Right renal pelvis (tissue), 4 donors: ENCODE measurements at places on chromosomes 1 and 21.

DNA sequence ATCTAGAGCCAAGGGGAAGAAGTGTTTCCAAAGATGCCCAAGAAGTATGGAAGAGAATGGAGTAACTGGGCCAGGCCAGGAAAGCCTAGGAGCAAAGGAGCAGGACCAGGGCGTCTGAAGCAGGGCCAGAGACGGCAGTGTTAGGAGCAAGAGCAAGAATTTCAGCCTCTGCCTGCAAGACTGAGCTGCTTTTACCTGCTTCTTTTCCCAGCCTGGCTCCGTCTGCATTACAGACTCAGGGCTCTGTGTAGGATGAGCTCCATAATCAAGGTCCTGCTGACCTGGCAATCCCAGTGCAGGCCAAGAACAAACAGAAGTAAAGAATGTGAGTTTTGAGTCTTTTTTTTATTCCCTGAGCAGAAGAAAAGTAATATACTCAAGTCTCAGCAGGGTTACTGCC is 10.1 kb downstream of the FMO1 start:
- no peak for DNase-seq

GRCh38 chr21:35994613-35995012 is 65.7 kb downstream of the SETD4 start:
- DNase-seq = no peak

- no peak for DNase-seq
Observed at GRCh38 chr1:218501161-218501560, 156.0 kb downstream of the TGFB2 start.

GRCh38 chr1:108570128-108570527 is 10.2 kb downstream of the EEIG2 start:
- no peak for DNase-seq

- no peak for DNase-seq
Observed at GRCh38 chr21:46039891-46040660, 57.8 kb upstream of the COL6A2 start.

- DNase-seq = no peak
Observed at GRCh38 chr1:3907031-3907534, 7.0 kb upstream of the C1orf174 start.

GRCh38 chr1:155044812-155045657 is 6.1 kb upstream of the ADAM15 start:
- DNase-seq = no peak

DNA sequence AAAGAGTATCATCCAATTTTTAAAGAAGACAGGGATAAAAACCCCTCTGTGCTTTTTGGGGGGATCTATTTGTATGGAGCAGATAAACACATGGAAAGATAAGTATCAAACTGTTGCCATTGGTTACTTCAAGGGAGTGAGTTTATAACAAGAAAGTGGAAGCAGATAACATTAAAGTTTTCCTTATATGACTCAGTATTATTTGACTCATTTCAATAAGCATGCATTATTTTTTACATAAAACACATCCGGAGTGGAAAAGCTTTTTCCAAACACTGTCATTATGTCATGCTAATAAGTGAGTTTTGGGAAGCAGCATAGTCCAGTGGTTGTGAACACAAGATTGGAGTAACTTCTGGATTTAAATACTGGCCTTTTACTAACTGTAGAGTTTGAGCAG is 452.2 kb downstream of the LTN1 start:
- DNase-seq = no peak

GRCh38 chr1:204641455-204641854 is 44.1 kb downstream of the LRRN2 start:
- DNase-seq = no peak

DNA sequence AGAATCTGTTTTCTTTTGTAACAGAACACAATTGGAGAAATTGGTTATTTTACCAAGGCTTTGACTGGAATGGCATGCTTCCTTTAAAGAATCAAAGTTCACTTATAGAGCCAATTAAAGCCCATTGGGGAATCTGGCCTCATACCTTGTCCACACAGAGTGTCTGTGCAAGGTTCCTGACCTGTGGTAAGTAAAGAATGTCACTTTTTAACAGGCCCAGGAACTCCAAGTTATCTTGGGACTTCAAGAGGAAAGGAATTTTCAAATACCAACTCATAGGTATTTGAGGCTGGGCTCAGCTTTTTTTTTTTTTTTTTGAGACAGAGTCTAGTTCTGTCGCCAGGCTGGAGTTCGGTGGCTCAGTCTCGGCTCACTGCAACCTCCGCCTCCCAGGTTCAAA is 2.3 kb upstream of the CATSPERE start:
- no peak for DNase-seq

DNA sequence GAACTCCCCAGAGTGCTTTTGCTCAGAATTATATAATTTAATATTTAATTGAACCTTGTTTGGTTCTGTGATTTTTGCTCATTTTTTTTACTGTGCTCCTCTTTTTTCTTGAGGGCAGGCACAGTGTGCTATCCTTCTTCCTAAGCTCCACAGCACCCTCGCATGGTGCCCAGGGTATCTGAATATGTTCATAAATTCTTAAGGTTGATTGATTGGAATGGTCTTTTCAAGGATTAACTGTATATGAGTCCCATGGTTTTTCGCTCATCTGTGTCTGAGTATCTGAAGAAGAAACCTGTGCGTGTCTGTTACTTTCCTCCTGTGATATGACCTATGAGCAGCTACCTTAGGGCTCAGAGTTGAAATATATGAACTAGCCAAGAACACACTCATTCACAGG is 393.7 kb downstream of the HLX start:
- no peak for DNase-seq

DNA sequence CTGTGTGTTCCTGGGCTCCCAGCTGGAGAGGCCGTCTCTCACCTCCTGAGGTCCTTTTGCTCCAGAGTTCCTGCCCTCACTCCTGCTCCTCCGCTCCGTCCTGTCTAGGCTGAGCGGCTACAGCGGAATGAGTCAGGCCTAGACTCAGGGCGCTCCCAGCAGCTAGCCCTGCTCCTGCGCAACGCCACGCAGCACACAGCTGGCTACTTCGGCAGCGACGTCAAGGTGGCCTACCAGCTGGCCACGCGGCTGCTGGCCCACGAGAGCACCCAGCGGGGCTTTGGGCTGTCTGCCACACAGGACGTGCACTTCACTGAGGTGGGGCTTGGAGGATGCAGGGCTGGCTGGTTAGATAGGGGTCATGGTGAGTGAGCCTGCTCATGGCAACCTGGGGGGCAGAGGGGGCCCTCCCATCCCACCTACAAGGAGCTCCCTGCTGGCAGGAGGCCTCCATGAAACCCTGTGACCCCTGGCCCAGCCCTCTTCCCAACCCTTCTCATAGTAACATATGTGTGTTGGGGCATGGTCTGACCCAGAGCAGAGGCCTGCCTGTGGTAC is 15.1 kb downstream of the PSRC1 start:
- DNase-seq = no peak

DNA sequence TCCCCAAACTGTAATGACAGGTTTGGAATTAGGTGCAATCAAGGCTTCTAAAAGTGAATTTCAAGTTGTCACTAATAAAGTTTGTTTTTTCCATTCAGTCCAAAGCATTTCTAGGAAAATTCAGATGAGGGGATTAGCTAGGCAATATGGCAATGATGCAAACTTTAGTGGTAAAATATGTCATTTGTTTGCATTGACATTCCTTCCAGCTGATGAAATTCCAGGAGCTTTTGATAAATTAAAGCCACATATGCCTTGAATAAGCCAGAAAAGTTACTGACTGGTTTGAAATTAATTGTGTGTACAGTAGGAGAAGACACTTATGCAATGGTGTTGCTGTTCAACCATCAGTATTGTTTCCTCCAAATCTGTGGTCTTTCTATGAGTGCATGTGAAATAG is 57.8 kb downstream of the MROH9 start:
- no peak for DNase-seq

GRCh38 chr1:156838972-156839371 is 19.9 kb downstream of the INSRR start:
- DNase-seq = no peak

DNA sequence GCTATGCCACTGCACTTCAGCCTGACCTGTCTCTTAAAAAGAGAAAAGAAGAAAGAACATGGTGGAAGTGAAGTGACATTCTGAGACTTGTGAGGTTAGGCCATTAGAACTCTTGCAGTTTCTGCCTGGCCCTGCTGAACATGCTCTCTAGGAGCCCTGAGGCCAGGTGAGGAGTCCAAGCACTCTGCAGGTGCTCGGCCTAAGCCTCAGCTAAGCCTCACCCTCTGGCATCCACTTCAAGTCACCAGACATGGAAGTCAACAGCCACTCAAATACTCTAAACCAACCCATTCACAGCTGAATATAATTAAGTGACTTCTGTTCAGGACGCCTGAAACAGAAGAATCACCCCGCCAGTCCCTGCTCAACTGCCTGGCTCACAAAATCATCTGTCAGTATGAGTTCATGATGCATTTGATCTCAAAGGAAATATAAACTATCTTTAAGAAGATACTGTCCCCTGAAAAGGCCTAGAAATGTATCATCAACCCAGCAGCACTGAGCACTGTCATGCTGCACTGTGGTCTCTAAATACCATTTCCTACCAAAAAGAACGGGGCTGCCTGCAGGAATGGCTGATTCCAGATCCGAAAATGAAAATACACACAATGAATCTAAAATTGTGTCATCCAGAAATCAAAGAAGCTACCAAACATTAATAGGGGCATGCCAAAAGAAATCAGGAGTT is 118.8 kb downstream of the PSMG1 start:
- no peak for DNase-seq

GRCh38 chr1:94636624-94637023 is 95.1 kb upstream of the F3 start:
- no peak for DNase-seq

GRCh38 chr1:152189657-152190442 is 30.8 kb upstream of the RPTN start:
- DNase-seq = peak; percentile 28

DNA sequence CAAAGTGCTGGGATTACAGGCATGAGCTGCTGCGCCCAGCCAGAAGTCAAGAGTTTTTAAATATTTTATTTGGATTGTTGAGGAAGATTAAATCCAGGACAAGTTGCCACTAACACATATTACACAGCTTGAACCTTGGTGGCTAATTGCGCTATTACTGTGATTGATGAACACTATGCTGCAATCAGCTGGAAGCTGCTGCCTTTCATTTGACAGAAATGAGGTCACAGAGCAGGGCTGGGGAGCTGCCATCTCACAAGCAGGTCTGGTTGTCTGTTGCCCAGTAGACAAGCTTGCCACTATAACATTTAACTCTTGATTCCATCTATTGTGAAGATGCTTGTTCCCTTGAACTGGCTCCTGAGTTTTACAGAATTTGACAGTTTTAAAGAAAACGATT is 37.4 kb upstream of the NRDC start:
- DNase-seq = no peak

DNA sequence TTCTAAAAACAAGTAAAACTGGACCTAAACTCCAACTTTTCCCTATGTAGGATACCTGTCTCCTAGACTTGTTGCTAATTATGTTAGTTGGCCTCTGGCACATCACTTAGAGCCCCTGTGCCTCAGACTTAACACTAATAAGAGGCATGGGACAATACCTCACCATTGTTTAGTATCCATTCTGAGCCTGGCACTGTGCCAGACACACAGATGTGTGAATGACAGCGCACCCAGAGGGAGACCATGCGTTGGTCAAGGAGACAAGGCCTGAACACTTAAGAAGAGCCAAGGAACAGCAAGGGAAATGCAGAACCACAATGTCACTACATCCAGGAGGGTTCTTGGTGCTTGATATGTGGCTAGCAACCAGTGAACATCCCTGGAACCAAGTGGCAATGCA is 189.1 kb downstream of the FGGY start:
- DNase-seq = no peak
